Activated naive CD8-positive, alpha-beta T cell treated with anti-CD3 and anti-CD28 coated beads for 36 hours (primary cell): ENCODE measurements at places on chromosomes 11 and 22. TPM values are rescaled to one million over a fixed set of nuclear protein-coding genes. Genes with fewer than 3 reads are reported as not detected.
A peak's percentile ranks its signal among the peaks of the same experiment; 100 is the strongest.

DNA sequence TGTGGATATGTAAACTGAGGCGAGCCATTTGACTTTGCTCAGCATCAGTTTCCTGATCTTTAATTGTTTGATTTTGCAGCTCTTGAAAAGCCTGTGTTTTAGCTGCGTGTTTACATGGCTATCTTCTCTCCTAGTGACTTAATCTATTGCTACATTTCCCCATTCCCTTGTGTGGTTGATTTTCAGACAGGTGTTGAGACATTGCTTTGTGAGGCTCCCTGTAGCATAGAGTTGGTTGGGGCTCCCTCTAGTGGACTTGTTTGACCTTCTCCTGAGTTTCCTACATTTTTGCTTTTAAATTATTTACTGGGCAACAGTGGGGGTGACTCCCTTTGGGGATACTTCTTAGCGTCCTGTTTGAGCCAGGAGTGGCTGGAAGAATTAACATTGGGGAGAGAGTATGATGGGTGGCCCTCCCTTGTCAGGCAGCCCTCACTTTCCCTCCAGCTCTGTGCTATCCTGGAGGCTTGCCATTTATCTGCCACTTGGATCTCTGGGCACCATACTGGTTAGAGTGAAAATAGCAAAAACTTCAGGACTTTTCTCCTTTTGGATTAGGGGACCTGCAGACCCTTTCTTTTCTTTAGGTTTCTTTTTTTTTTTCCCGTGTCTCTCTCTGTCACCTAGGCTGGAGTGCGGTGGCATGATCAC is 9.2 kb upstream of the CBL start:
- no peak overlapping the region for H3K27ac ChIP-seq
- H3K4me1 ChIP-seq, result peaks cover 4% of the 10 kb centered on the region
- no peaks in the 10 kb centered on the region for H3K27me3 ChIP-seq
- peak; percentile 57 for DNase-seq
- no peaks in the 10 kb centered on the region for H3K36me3 ChIP-seq

- no peaks in the 10 kb centered on the region for H3K27me3 ChIP-seq
- H3K27ac ChIP-seq, result no peak overlapping the region
- H3K4me3 ChIP-seq, result no peak overlapping the region
- H3K4me1 ChIP-seq, result peaks cover 21% of the 10 kb centered on the region
Measured at GRCh38 chr11:73757598-73757997, 3.3 kb downstream of the RAB6A start.

DNA sequence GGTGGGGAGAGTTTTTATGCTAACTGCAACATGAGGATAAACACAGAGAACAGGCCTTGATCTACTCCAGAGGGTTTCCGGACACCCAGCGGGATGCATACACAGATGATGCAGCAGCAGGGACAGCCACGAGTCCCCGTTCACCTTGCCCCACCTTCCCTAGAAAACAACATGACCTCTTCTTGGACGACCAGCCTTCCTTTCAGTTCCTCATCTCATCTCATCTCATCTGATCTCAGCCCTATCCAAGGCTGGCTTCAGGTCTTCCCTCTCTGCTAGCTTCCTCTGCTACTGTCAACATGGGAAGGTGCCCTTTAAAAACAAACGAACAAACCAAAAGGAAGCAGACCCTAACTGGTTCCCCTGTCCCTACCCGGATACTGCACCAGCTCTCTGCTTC is 1356.2 kb downstream of the TBC1D22A start:
- H3K36me3 ChIP-seq, result no peaks in the 10 kb centered on the region
- no peak for DNase-seq
- no peak overlapping the region for H3K27ac ChIP-seq
- H3K4me1 ChIP-seq, result no peaks in the 10 kb centered on the region

- no peak overlapping the region for H3K27ac ChIP-seq
- H3K36me3 ChIP-seq, result no peaks in the 10 kb centered on the region
- H3K27me3 ChIP-seq, result peaks cover 4% of the 10 kb centered on the region
- DNase-seq, result no peak
- H3K4me3 ChIP-seq, result no peak overlapping the region
Measured at GRCh38 chr11:33660962-33661361, 39.7 kb downstream of the C11orf91 start.

DNA sequence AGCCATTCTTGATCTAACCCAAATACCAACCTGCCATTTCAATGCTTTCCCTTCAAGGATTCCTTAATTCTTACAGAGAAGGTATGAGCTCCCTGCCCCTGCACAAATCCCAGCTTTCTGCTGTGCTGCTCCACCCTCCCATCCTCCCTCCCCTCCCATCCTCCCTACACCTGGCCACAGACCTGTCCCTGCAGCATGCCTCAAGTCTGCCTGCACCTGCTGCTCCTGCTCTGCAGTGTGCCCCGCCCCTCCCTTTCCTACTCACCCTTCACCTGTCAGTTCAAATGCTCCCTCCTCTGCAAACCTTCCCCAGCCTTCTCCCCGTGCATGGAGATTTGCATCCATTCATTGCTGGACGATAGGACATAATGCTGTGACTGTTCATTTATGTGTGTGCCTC is 139.9 kb upstream of the NARS2 start:
- no peaks in the 10 kb centered on the region for H3K4me1 ChIP-seq
- no peak overlapping the region for H3K4me3 ChIP-seq
- peaks cover 4% of the 10 kb centered on the region for H3K27me3 ChIP-seq
- H3K27ac ChIP-seq, result no peak overlapping the region
- no peak for DNase-seq
- no peaks in the 10 kb centered on the region for H3K36me3 ChIP-seq

DNA sequence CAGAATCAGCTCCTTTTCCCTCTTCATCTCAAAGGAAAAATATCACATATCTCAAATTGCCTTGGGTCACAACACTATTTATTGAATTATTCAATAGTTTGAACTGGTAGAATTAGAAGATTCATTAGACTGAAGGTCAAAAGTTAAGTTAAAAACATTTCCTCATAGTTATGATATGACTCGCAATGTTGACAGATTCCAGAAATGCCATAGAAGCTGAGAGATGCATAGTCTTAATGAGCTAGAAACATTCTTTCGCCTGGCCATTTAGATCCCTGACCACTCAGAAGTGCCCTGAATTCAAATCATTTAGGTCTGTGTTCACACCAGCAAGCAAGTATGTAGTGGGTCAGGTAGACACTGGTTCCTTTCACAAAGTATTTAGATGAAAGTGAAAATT is 44.4 kb downstream of the FAT3 start:
- DNase-seq, result no peak
- no peak overlapping the region for H3K27ac ChIP-seq
- H3K4me1 ChIP-seq, result no peaks in the 10 kb centered on the region
- H3K27me3 ChIP-seq, result no peaks in the 10 kb centered on the region

GRCh38 chr11:64687643-64688533 is 35.1 kb downstream of the NRXN2 start:
- no peak overlapping the region for H3K4me3 ChIP-seq
- DNase-seq, result no peak
- peaks cover 17% of the 10 kb centered on the region for H3K4me1 ChIP-seq
- H3K27ac ChIP-seq, result no peak overlapping the region
- H3K36me3 ChIP-seq, result no peaks in the 10 kb centered on the region

GRCh38 chr22:42692239-42693054 is 28.2 kb downstream of the A4GALT start:
- no peak for DNase-seq
- no peaks in the 10 kb centered on the region for H3K4me1 ChIP-seq
- H3K4me3 ChIP-seq, result no peak overlapping the region
- H3K27ac ChIP-seq, result no peak overlapping the region
- no peaks in the 10 kb centered on the region for H3K27me3 ChIP-seq
- no peaks in the 10 kb centered on the region for H3K36me3 ChIP-seq

Gene FAM180B
- not detected for total RNA-seq

Gene MS4A4A
- not detected for total RNA-seq

Gene FDXACB1
- total RNA-seq, result 8.8 TPM

Gene KCNQ1
- total RNA-seq, result 6.7 TPM

Gene CRYBB3
- 0.35 TPM for total RNA-seq

Gene OR5B21
- total RNA-seq, result not detected
